Stimulated activated CD4-positive, alpha-beta T cell treated with anti-CD3 and anti-CD28 coated beads, Interleukin-2, amount 100 ng/mL, for 4 hours (primary cell): ENCODE measurements at places on chromosomes 2 and 18.

DNA sequence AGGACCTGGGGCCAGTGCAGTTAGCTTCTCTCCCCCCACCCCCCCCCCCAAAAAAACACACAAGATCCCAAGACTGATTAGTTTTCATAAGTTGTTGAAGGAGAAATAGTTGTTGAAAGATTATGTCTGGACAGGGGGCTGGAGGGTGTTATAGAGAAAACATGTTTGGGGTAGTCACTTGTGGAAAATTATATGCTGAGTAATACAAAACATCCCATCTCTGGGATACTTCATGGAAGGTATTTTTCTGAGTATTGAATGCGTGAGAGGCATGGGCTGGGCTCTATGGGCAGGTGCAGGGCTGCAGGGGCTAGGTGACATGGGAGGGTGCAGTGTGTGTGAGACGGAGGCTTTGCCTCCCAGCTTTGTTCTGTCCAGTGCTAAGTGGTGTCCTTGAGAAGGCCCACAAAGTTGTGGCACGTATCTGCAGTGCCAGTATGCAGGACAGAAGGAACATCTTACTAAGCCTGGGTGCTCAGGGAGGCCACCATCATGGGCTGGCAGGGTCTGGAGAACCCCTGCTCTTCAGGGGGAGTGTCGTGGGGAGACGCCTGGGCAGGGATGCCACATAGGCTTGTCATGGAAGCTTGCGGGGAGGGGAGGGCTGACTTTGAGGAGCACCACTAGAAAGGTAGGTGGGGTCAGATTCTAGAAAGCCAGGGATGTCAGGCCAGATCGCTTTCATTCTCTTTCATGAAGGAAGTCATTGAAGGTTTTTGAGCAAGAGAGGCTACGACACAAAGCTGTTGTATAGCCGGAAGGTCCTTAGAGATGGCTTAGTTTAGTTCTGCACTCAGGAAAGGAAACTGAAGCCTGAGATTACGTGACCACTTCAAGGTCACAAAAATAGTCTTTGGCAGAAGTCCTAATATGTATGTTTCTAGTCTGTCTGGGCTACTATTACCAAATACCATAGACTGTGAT, 232.0 kb downstream of the LDLRAD4 start:
- DNase-seq: no peak

GRCh38 chr2:182667315-182667695, 48.8 kb upstream of the DNAJC10 start:
- no peak for DNase-seq

DNA sequence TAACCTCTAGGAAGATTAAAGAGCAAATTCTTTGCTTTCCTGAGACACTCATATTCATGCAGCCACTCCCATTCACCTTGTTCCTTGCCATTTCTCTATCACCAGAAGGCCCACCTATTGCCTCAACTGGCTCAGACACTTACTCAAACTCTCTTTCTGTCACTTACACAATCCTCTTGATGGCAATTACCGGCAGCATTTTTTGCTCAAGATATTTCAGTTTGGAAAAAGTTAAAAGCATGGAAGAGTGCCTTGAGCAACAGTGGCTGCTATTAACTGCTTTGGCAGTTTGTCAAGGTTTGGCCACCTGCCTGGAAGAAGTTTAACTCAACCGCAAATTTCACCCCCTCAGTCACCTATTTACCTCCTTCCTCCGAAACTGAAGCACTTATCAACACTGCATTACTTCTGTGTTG, 1104.0 kb upstream of the PIK3C3 start:
- no peak for DNase-seq

DNA sequence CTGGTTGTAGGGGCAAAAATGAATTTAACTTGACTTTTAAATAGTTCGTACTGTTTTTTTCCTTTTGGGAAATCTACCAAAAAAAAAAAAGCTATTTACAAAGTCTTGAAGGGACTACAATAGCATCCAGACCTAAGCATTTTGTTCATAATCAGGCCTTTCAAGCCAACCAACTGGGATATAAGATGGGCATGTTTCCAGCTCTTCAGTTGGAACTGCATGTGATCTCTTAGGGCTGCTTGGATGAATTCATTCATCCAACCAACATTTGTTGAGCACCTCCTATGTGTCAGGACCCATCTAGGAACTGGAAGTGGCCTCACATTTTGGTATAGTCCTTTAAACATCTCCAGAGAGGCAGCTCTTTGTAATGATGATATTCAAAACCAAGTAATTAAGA, 98.6 kb downstream of the AAK1 start:
- DNase-seq: no peak

DNA sequence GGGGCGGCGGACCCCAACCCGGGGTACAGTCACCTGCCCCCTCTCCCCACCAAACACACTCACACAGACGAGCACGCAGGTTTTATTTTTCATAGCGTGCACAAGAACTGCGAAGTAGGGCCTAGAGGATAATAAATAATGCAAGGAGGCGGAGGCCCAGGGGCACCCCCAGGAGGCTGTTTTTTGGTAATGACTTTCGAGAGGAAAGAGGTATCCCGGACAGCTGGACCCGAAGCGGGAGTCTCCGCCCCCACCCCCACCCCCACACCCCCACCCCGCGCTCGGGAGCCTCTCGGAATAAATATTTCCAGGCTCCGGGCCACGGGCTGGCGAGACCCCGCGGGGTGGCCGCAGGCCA, 3.4 kb downstream of the CYP26B1 start:
- DNase-seq: no peak

DNA sequence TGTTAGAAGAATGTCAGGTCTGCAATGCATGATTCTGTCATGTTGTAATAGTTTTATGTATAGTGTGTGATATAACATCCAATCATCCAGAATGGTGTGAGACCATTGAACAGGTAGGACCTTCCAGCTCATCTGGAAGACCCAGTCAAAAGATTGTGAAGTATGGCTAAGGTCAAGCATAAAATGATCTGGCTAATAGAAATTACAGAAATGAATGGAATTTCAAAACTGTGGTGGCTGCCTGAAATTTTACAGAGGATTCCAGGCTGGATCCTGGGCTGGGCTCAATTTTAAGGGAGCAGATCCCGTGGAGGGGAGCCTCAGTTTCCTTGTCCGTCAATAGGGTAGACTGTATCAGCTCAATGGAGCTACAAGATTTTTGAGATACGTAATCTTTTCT, 39.1 kb downstream of the ACKR3 start:
- DNase-seq: no peak
